ENCODE measurements at places on chromosomes 3 and 15.

DNA sequence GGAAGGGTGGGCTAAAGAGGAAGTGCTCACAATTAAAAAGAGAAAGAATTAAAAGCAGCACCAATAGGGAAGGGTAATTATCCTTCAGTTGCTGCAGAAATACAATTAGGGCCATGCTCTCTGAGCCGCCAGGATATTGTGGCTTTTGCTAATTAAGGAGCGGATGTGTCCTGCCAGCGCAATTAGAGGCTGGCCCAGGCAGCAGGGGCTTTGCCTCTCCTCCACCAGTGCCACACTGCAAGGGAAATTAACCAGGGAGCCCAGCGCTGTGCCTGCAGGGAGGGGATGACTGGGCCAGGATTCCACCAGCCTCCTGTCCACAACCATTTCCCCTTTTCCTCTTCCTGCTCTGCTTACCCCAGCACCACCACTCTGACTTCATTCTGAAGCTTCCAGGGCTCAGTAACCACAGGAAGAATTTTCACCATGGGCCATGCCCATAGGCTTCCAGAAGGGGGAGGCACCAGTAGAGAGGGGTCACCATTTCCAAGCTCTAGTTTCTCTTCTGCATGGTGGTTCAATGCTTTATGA is 10.4 kb upstream of the AEN start:
- no peak for DNase-seq

GRCh38 chr3:169966951-169967915 is 626 bp downstream of the SEC62 start:
- peak; percentile 6 for DNase-seq

GRCh38 chr3:71109241-71109976 is 474.1 kb downstream of the FOXP1 start:
- no peak for DNase-seq

GRCh38 chr3:21185816-21186314 is 565.1 kb downstream of the ZNF385D start:
- DNase-seq = no peak

DNA sequence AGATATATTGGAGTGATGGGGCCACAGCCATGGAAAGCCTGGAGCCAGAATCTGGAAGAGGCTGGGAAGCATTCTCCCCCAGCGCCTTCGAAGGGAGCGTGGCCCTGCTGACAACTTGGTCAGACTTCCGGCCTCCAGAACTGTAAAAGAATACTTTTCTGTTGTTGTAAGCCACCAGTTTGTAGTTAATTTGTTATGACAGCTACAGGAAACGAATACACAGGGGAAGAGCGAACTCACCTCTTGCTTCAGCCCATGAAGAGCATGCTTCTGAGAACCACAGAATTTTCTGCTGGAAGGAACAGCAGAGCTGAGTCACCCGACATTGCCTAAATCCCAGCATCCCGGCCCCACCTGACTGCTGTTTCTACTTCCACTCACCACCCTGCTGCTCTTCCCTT is 501.7 kb downstream of the SHQ1 start:
- DNase-seq = no peak

DNA sequence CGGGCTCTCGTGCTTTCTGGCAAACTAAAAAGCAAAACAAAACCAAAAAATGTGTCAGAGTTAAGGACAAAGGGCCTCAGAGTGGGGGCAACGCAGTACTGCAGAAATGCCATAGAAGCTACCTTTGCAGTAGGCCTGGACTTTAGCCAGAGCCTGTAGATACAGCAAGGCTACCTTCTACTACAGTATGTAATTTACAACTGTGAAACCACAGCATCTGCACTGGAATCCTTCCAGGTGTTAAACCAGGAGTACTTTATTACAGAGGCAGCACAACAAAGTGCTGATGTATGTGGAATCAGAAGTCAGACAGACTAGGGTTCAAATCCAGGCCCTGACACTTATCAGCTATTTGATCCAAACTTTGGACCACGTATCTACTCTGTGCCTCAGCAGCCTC is 34.9 kb downstream of the RUBCN start:
- DNase-seq = no peak

DNA sequence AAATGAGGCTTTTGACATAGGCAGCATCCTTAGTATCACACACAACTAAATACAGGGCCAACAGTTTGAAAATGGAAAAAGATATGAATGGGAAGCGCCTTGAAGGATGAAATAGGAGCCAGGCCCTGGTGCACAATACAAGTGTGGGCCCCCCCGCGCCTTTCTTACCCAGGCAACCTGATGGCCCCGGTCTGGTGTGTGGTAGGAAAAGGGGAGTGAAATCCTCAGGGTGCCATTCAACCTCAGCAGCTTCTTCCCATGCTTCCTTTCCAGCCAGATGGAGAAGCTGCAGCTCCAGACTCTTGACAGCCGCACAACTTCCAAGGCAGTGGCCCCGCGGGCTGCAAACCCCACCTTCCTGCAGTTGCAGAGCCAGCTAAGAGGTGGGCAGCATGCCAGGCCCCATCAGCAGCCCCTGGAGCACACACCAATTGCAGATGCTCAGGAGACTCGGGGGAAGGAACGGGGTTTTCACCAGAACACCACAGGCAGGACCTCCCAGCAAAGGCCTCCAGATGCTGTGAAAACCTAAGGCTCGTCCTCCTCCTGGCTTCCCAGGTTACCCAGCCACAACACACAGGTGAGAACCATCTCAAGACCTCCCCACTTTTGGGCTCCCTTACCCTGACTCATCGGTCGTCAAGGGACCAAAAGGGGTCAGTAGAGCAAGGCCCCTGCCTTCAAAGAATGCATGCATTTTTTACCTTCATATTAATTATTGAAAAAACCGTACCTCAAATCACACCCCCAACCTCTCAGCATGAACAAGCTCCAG is 101.6 kb downstream of the CPN2 start:
- DNase-seq = no peak

DNA sequence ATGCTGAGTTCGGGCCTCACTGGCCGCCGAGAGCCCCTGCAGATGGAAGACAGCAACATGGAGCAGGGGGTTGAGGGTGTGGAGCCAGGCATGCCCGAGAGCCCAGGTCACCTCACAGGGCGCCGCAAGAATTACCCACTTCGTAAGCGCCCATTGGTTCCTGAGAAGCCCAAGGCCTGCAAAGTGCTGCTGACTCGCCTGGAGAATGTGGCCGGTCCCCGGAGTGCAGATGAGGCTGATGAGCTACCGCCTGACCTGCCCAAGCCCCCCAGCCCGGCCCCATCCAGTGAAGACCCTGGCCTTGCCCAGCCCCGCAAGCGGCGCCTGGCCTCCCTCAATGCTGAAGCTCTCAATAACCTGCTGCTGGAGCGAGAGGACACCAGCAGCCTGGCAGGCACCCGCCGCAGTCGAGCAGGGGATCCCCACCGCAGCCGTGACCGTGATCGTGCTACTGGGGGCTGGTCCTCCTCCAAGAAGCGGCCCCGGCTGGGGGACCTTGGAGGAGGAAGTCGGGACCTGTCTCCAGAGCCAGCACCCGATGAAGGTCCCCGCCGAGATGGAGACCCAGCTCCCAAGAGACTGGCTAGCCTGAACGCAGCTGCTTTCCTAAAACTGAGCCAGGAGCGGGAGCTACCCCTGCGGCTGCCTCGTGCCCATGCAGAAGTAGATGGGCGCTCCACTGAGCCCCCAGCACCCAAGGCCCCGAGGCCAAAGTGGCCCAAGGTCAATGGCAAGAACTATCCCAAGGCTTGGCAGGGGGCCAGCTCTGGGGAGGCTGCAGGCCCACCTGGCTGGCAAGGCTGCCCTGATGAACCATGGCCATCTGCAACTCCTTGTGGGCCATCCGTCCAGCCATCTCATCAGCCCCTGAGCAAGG is 12.1 kb upstream of the CHST14 start:
- no peak for DNase-seq

GRCh38 chr15:92112180-92112579 is 258.7 kb downstream of the SLCO3A1 start:
- no peak for DNase-seq

DNA sequence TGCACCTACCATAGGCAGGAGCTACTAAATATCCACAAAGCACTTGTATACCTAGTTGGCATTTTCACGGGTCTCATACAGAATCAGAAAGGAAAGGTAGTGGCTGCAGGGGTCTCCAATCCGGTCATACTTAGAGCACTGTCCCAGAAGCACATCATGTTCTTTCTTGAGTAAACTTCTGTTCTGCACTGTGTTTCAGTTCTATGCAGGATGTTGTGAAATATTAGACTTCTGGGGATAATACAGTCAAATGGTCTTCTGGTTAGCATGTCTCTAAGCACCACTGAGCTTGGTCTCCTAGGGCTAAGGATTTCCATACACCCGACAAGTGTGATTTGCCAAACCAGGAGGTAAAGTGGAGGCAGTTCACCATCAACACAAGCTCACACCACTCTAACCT is 27.9 kb downstream of the MINDY4B start:
- no peak for DNase-seq

GRCh38 chr3:139427283-139428060 is 38.0 kb upstream of the COPB2 start:
- peak; percentile 74 for DNase-seq

- peak; percentile 57 for DNase-seq
Measured at GRCh38 chr15:52678468-52679231, 538 bp downstream of the ATOSA start.

GRCh38 chr3:25885544-25885943 is 95.7 kb downstream of the OXSM start:
- DNase-seq = no peak

DNA sequence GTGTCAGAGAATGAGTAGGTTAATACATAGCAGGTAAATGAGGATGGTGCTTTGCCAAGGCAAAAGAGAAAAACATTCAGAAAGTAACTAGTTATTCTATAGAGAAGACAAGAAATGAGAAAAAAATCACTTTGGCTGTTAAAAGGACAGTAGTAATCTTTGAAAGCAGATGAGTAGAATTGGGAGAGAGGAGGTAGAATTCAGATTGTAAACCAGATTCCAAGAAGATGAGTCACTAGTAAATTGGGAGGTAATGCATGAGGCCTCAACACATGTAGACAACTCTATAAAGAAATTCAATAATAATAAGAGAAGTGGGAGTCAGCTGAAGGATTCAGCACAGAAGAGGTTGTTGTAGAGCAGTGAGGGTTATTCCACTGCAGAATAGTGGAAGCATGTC is 81.4 kb downstream of the MBNL1 start:
- no peak for DNase-seq

DNA sequence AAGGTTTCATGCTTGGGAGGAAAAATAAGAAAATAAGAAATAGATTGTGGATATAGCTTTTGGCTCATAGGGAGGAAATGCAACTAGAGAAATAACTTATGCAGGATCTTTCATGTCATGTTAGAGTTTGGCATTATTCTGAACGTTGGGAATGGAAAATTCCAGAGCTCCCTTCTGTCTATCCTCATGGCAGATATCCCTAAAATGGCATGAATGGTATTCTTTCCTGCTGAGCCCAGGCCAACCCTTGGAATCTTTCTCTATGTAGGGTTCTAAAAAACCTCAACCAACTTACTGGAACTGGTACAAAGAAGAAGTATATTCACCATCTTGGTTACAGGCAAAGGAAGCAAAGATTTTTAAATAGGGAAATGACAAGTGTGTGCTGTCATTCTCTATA is 212.5 kb downstream of the CHST2 start:
- no peak for DNase-seq

GRCh38 chr3:165225604-165226003 is 29.4 kb upstream of the SLITRK3 start:
- no peak for DNase-seq

GRCh38 chr3:67724434-67724833 is 70.0 kb upstream of the SUCLG2 start:
- no peak for DNase-seq

- no peak for DNase-seq
Measured at GRCh38 chr15:52496175-52496574, 32.5 kb downstream of the MYO5A start.

DNA sequence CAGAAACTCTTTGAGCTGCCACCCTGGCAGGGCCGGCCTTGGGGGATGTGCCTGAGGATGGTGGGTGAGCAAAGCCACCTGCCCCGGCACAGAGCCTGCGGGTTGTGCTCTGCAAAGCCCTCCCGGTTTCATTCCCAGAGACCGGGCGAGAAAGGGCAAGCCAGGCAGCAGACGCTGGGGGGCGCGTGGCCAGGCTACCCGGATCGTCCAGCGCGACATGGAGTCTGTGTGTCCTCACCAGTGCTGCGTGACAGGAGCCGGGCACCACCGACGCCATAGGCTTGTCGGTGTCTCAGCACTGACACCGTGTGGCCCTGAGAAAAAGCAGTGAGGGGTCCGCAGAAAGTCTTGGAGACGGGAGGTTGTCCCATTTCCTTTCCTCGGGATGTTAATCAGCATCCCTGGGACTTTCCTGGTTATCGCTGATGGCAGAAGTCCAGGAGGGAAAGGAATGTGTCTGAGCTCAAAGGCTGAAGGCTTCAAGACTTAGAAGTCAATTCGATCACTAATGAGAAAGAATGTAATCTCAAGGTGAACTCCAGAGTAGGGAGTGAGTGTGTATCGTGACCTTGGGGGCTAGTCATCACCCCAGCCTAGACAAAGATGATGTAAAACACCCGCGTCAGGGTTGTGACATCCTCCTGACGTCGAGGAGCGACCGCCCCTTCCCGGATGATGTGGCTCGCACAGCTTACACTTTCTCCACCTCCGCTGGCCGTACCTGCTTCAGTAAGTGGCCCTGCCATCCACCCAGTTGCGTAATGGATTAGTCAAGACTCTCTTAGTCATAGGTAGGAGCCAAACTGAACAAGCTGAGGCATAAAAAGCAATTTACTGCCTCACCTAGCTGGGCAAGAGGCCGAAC is 36.3 kb upstream of the PLA2G4E start:
- DNase-seq = peak; percentile 80

- DNase-seq = no peak
Measured at GRCh38 chr3:52454938-52455282, 494 bp upstream of the NISCH start.

DNA sequence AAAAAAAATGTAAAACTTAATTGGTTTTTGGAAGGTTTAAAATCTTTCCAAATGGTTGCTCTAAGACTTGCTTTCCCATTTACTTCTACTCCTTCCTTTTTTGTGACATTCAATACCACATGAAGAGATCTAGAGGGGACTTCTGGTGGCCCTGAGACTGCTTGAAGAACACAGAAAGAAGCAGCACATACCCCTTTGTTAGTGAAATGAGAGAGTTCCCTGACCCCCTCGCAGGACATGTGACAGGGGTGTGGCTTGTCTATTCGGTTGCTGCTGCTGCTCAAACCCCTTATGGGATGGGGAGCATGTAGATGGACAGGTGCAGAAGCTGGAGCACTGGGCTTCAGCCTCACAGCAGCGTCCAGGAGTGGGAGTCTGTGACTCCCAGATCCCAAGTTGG is 71.0 kb downstream of the ZMAT3 start:
- no peak for DNase-seq

- no peak for DNase-seq
Measured at GRCh38 chr3:146464005-146464595, 5.3 kb downstream of the PLSCR2 start.

GRCh38 chr15:74396146-74396438 is 28.6 kb upstream of the CYP11A1 start:
- DNase-seq = no peak

Measured in HepG2 (cell line).